Activated CD8-positive, alpha-beta memory T cell treated with anti-CD3 and anti-CD28 coated beads for 1 hour (primary cell): ENCODE measurements at places on chromosomes 4 and X.

- DNase-seq, result no peak
Observed at GRCh38 chr4:119040694-119041185, 94.9 kb upstream of the MYOZ2 start.

- no peak for DNase-seq
Observed at GRCh38 chrX:120308558-120308957, 2.7 kb downstream of the TMEM255A start.

DNA sequence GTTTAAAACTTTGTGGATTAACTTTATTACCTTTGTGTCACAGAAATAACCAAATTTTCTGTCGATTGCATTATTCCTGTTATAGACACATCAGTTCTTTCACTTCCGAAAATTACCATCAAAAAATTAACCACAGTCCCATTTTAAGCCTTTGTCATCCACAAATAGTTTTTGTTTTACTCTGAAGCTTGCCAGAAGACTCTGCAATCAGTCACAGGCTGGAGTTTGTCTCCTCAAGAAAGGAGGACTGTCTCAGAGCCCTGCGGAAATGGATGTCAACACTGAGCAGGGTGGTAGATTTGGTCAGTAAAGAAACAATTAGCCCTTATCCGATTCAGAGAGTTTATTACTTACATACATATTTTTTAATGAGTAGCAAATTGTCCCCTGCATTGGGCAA lies 20.1 kb upstream of the TCEAL4 start:
- no peak for DNase-seq

GRCh38 chr4:52822583-52822971 lies 39.5 kb upstream of the RASL11B start:
- DNase-seq, result no peak

DNA sequence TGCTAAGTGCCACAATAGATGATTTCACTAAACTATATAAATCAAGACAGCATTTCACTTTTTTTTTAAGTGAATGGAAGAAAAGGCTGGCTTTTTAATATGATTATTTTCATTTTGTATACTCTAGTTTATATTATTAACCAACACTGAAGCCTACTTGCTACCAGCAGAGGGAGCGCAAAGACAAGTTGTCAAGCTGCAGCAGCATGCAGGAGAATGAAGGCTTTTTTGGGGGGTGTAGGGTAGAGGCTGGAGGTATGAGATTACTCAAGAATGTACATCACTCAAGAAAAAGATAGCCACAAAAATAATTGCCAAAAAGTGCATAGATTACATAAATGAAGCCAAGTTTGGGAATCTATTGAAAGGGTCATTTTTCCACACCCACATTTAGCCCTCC lies 519.5 kb downstream of the FGF13 start:
- DNase-seq, result no peak

- no peak for DNase-seq
Observed at GRCh38 chr4:29536745-29537144, 1183.4 kb upstream of the PCDH7 start.

GRCh38 chr4:26151615-26152014 lies 169.2 kb upstream of the RBPJ start:
- DNase-seq, result no peak

DNA sequence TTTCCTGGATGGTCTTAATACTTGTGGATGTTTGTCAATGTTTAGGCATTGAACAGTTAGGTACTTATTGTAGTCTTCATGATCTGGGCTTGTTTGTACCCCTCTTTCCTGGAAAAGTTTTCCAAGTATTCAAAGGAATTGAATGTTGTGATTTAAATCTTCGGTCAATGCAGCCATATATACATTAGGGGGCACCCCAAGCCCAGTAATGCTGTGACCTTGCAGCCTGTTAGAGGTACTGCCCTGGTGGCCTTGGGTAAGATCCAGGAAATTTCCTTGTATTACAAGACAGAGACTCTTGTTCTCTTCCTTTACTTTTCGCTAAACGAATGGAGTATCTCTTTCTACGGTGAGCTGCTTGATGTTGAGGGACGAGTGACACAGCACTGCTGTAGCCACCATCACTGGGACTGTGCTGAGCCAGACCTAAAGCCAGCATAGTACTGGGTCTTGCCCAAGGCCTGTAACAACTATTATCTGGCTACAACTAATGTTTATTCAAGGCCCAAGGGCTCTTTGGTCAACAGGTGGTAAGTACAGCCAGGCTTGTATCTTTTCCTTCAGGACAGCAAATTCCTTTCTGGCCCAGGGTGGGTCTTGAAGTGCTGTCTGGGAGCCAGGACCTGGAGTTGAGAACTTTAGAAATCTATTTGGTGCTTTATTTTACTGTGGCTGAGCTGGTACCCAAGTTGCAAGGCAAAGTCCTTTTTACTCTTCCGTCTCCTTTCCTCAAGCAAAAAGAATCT lies 118.3 kb upstream of the ATOH1 start:
- no peak for DNase-seq

DNA sequence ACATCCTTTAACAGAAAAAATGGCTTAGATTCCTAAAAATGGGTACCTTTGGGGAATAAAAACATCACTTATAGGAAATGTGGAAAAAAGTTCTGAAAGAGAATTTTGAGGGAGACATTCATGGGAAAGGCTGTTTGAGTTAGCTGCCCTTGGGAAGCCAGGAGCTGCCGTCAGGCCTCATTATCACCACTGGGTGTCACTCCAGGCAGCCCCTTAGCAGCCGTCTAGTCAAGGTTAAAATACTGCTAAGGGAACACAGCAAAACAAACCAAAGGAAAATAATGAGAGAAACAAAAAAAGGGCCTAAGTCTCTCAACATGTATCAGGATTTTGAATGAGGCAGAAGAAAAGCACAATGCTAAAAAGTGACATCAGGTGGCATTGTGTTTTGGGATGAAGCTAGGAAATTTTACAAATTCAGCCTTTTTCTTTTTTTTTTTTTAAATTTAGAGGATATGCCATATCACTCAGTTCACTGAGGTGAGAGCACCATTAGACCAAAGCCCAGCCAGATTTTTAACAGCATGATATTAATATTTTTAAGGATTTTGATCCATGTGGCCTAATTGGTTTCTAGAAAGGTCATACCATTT lies 235.3 kb downstream of the GPAT3 start:
- no peak for DNase-seq

GRCh38 chrX:3807906-3808305 lies 94.5 kb upstream of the PRKX start:
- no peak for DNase-seq

- no peak for DNase-seq
Observed at GRCh38 chr4:108116423-108117168, 52.1 kb downstream of the LEF1 start.

- DNase-seq, result no peak
Observed at GRCh38 chr4:8305851-8306471, 36.4 kb downstream of the HTRA3 start.

- DNase-seq, result no peak
Observed at GRCh38 chr4:170931321-170931720, 841.6 kb upstream of the AADAT start.

- no peak for DNase-seq
Observed at GRCh38 chrX:38060331-38060878, 54.1 kb downstream of the SYTL5 start.

GRCh38 chrX:150897421-150898320 lies 797 bp downstream of the CD99L2 start:
- peak; percentile 1 for DNase-seq

DNA sequence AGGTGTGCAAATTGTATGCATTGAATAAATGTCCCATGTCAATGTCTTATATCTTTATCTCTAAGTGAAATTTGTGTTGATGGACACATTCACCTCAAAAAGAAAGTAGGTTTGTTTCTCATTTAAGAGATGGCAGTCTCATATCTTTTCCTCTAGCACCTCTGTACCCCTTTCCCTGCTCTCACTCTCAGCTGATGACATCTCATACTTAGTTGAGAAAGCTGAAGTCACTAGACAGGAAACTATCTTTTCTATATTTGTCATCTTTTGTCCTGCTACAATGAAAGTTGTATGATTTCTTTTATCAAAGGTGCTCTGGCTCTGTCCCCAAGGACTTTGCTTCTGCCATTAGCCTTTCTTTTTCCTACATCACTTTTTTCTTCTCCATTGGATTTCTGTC lies 84.0 kb upstream of the GRPR start:
- no peak for DNase-seq

- DNase-seq, result no peak
Observed at GRCh38 chr4:109611045-109611646, 51.1 kb downstream of the MCUB start.
